ENCODE measurements at places on chromosomes 11 and 22.

- no peak for DNase-seq
These were observed 2.3 kb downstream of the STT3A start for GRCh38 chr11:125594958-125595357.

GRCh38 chr11:57597461-57597915, at the start of gene SERPING1:
Gene SERPING1 (plus strand): TSS chr11:57597685. CDS start chr11:57598271, 586 bp downstream.
- no peak for DNase-seq

DNA sequence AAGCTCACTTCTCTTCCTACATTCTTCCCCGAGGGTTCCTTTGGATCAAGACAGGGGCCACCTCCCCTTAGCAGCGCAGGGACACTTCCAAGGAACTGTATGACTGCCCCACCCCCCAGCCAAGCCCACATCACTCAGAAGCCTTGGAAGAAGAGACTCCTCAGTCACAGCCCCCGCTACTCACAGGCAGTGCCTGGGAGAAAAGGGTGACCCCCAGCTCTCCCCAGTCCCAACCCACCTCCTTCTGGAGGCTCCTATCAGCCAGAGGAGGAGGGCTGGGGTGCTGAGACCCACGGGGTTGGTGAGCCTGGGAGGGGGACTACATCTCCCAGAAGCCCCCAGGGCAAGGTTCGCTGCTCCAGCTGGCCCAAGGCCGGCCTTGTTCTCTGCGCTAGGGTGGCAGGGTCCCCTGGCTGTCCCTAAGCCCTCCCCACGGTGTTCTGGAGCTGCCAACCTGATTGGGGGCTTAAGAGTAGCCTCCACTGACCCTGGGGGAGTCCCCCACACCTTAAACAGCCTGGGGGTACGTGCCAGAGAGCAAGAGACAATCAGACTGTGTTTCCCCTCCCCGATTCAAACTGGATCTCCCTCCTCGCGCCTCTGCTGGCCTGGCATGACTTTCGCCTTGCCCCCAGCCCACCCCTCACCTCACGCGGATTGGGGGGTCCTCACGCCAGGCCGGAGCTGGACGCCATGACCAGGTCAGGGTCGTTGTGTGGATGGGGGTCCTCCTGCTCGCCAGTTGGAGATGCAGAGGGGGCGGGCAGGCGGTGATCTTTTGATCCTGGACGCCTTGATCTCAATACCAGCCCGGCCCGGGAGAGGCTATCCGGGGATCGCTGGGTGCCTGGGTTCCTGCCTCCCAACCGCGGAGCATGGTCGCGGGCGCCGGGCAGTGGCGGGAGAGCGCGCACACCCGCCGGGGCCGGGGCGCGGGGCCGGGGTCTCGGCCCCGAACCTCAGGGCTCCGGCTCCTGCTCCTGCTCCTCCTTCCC, 838 bp downstream of the BCL9L start:
- DNase-seq = peak; percentile 70

DNA sequence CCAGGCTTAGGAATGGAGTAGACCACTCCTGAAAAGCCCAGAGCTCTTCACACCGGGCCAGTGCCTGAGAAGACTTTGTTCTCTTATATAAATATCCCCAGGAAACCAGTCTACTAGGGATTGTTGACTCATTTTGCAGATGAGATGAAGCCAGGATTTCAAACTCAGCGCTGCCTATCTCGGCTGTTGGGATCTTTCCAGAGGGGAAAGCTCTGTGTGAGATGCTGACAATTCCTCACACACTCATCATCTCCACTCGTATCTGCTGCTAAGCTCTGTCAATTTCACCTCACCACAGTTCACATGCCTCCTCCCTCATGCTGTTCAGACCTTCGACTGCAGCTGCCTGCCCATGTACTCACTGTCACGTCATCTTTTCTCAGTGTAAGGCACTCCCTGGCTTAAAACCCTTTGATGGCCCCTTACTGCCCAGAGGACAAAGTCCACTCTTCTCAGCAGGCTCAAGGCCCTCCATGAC, 12.5 kb downstream of the USH1C start:
- peak; percentile 56 for DNase-seq

GRCh38 chr11:92979176-92979575, 9.7 kb downstream of the MTNR1B start:
- no peak for DNase-seq

GRCh38 chr22:48860557-48860956, 967.1 kb downstream of the BRD1 start:
- no peak for DNase-seq

- DNase-seq = no peak
These were observed 317.0 kb downstream of the BRD1 start for GRCh38 chr22:49510718-49511117.

DNA sequence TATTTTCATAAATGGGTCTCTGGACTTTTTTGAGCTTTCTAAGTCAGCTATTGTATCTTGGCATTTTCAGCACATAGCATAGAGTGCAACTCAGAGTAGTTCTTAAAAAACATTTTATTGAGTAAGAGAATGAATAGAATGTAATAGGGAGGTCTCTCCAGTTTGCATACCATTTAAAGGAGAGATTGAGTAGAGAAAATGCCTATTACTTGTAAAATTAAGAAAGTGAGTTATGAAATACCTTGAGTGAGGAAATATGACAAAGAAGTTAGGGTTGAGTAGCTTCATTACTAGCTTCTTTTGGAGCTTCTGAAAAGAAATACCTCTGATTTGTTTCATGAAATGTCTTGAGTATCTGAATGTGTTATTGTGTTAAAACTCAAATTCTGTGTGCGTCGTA, 140.0 kb downstream of the AASDHPPT start:
- DNase-seq = no peak

GRCh38 chr11:44409558-44410236, 99.8 kb upstream of the ALX4 start:
- no peak for DNase-seq

GRCh38 chr11:118219732-118220131, 5.1 kb downstream of the JAML start:
- DNase-seq = no peak

DNA sequence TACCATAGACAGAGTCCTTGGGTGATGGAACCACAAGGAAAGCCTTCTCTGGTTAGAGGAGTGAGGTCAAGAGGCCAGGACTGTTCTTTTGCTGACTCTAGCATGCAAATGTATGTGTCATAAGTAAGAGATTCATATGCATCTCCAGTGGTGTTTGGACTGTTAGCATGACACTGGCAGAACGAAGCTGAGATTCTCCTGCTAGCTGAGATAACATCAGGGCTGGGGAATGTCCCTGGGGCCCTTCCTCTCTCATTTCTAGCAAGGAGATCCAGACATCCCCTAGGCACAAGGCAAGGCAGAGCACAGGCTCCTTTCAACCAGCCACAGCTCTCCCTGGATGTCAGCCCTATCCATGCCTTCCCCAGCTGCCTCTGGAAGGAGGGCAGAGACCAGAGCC, 711.3 kb downstream of the OPCML start:
- no peak for DNase-seq

DNA sequence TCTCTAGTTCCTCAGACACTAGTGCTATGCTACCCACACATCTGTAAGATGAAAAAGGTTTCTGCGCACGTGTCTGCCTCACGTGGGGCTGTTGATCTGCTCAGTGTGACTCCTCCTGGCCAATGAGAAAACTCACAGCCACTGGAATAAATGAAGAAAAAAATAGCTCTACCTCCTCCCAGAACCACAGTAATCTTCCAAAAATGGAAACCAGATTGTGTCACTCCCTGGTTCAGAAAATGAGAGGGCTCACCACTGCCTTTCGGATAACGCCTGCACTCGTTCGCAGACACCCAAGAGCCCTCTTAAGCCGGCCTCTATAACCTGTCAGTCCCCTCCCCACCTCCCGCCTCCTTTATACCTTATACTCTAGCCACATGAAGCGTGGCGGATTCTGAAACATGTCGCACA, 5.1 kb downstream of the APBB1 start:
- DNase-seq = peak; percentile 82

GRCh38 chr11:11857769-11858168, 16.0 kb downstream of the USP47 start:
- no peak for DNase-seq

Measured in dorsolateral prefrontal cortex (tissue), 122 donors.